Stimulated activated CD4-positive, alpha-beta T cell treated with anti-CD3 and anti-CD28 coated beads, Interleukin-12 subunit alpha, Interleukin-12 subunit beta, amount 100 ng/mL, for 48 hours (primary cell): ENCODE measurements at places on chromosomes 4 and X.

- no peak for DNase-seq
These were observed 18.4 kb downstream of the ZNF827 start for GRCh38 chr4:145920205-145920604.

GRCh38 chrX:123834116-123834515 is 25.7 kb upstream of the XIAP start:
- no peak for DNase-seq

DNA sequence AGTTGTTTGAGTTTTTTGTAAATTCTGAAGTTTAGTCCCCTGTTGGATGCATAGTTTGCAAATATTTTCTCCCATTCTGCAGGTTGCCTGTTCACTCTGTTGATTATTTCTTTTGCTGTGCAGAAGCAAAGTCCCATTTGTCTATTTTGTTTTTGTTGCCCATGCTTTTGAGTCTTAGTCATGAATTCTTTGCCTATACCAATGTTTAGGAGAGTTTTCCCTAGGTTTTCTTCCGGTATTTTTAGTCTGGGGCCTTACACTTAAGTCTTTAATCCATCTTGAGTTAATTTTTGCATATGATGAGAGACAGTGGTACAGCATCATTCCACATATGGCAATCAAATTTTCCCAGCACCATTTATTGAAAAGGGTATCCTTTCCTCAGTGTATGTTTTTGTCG is 405.8 kb upstream of the RPS6KA3 start:
- DNase-seq: no peak

DNA sequence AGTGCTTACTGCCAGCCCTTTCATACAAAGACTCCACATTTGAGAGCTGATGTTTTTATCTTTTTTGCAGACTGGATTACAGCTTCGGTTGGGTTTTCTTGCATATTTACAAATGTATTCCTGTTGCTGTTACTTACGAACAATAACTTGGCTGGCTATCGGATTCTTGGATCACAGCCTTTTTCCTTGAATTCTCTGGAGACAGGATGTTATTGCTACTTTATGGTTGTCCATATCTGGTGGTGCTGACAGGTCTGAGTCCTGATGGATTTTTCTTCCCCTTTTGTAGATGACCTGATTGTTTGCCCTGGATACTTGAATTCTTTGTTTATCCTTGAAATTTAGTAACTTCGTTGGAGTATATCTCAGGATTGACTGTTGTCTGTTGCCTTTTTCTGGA is 77.7 kb downstream of the PDK3 start:
- DNase-seq: no peak

DNA sequence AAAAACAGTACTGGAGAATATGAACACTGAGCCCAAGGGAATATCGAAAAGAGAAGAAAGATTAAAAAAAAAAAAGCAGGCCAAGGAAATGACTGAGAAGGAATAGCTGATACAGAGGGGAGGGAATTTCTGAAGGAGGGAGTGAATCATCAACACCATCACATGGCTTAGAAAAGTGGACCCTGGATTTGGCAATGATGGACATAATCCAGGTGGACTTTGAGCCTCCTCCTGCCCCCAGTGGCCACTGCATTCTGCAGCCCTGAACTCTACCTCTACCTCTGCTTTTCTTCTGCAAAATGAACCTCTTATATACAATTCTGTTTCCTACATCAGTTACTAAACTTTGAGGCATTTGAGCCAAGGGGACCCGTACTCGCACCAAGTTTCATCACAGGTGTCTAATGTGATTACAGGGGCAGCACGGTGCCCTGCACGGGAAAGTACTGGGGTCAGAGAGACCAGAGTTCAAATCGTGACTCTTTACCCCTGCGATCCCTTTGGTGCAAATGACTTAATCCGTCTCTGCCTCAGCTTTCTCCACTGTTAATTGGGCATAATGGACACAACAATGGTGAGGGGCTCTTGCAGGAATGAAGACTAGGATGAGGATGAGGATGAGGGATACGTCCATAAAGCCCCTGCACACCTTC is 1.1 kb downstream of the OCIAD2 start:
- DNase-seq: no peak

DNA sequence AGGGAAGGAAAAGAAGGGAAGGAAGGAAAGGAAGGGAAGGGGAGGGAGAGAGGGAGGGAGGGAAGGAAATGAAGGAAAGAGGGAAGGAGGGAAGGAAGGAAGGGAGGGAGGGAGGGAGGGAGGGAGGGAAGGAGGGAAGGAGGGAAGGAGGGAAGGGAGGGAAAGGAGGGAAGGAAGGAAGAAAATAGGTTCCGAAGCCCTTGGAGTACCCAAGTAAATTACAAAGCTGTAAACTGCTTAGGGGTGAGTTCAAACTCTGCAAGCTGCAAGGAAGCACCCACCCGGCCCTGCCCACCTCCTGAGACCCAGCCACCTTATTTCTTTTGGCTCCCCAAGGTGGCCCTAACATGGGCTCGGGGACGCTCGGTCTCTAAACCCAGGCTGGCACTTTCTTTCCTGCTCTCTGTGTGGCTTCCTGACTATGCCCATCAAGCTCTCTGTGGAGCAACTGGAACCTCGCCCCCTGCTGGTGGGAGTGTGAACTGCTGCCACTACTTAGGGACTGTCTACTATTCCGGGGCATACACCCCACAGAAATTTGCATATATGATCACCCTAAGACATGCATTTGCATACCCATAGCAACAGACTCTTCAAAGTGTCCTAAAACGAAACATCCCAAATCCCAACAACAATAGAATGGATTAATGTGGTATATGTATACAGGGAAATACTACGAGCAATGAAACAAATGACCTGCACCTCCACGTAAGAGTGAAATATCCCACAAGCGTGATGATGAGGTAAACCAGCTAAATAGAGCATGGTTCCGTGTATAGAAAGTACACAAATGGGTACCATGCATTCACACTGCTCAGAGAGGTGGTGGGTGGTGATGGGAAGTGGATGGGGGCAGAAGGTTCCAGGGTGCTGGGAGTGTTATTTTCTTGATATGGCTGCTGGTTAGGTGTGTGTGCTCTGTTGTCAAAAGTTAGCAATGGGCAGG is 151.7 kb upstream of the TBL1X start:
- DNase-seq: peak; percentile 80

DNA sequence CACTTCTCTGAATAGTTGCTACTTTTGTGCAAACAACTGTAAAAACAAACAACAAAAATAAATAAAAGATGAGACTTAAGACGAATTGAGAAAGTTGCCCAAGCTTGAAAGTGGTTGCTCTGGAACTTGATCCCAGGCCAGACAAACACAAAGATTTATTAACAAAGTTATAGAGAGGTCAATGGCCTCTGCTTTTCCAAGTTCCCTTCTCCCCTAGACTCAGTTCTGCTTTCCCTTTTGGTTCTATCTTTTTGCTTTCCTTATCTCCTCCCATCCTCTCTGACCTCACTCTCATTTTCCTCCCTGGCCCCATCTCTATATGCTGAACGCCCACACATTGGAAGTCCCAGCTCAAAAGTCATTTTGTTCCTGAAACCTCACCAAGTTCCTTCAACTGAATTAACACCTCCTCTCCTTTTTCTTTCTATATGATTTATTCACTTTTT is 82.7 kb downstream of the MXRA5 start:
- DNase-seq: no peak

DNA sequence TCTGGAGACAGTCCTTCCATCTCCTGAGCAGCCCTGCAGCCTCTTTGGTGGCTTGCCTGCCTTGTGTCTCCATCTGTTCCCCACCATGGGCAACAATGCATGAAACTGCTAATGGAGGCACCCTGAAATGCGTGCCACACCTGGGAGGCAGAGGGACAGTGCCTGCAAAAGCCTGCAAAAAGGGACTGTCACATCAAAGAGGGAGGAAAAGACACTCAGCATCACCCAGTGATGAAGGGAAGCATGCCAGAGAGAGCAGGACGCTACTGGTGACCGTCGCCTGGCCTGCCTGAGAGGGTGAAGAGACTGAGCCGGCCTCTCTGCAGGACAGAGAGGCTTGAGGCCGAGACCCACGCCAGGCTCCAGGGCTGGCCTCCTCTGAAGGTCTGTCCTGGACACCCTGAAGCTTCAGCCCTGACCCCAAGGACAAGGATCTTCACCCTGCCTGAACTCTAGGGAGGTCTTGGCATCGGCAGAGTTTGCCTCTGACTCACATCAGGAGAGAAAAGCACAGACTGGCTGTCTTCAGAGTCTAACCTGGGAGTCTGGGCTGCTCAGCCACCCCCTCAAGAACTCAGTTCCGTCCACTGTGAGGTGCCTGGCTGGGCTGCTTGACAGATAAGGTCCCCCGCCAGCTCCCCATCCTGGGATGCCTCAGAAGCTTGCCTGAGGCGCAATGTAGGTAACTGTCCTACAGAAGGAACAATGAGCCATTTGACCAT is 8.1 kb downstream of the ACSL1 start:
- no peak for DNase-seq

- DNase-seq: no peak
These were observed 25.4 kb downstream of the ELOVL6 start for GRCh38 chr4:110172972-110173371.

- no peak for DNase-seq
These were observed 200.2 kb downstream of the GUCY2F start for GRCh38 chrX:109281483-109282275.

- no peak for DNase-seq
These were observed 12.4 kb downstream of the YIPF6 start for GRCh38 chrX:68511255-68511654.

DNA sequence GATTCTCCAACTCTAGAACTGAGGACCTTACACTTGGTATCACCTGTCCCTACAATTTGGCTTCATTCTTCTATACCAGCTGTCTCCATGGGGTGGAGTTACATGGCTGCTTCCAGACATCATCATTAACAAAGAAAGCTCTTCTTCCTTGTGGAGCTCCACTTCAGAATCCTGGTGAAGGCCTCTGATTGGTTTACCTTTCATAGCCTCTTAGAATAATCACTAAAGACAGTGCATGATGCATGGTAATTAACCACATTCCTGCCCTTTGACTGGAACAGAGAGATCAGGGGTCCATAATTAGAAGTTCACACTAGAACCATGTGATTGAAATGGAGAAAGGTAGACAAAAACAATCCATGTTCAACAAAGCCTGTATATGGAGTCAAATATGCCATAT is 112.6 kb upstream of the ZNF827 start:
- DNase-seq: no peak

DNA sequence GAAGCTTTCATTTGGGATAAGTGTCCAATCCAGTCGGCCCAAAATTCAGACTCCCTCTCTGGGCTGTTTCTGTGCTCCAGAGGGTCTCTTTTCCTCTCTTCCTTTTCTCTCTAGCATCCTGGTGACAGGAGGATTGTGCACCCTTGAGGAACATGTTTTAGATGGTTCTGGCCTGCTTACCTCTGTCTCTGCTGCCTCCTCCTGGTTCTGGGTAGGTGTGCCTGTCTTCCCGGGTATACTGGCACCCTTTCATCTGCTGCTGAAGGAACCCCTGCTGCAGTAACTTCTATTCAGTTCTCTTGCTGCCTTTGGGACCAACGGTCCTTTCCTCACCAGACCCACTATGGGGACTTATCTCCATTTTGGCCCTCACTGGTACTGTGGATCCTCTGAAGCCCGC is 53.2 kb downstream of the HMGB2 start:
- DNase-seq: no peak

DNA sequence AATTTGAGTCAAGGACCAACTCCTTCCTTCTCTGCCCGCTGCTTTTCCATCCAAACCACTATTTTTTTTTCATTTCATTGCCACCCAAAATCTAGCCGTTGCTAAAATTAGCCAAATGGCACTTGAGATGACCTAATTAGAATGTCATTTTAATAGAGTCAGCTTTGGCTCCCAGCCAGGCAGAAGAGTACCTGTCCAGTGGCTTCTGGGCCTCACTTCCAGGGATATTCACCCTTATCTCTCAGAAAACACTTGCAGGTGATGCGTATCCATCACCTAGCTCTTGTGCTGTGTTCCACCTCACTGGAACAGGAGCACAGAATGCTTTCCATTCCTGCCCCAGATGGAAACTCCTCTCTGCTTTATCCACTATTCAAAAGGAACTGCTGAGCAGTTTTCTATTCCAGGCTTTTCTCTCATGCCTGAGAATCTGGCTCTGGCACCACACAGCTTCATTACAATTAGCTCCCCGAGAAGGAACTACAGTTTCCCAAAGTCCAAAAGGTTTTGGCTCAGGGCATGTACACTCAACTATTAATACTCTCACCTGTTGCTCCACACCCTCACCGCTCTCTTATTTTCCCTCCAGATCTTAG is 18.5 kb downstream of the MAGEA9B start:
- DNase-seq: no peak

GRCh38 chr4:128350449-128351045 is 62.9 kb upstream of the PGRMC2 start:
- no peak for DNase-seq

DNA sequence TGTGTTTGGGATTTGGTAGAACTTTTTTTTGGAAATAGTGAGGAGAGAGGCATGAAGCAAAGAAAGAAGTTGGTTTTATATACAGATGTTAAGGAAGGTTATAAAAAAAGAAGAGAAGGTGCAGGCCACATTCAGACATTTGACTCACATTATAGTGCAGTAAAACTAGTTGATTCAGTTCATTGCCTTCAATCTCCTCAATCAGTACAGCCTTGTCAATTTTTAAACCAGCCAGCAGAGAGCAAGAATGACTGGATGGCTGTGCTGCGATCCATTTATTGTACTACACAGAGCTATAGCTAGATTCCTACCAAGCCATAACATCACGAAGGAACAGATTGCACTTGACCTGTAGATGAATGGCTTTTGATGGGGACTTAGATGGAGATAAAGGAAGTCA is 79.7 kb upstream of the LSM6 start:
- no peak for DNase-seq

DNA sequence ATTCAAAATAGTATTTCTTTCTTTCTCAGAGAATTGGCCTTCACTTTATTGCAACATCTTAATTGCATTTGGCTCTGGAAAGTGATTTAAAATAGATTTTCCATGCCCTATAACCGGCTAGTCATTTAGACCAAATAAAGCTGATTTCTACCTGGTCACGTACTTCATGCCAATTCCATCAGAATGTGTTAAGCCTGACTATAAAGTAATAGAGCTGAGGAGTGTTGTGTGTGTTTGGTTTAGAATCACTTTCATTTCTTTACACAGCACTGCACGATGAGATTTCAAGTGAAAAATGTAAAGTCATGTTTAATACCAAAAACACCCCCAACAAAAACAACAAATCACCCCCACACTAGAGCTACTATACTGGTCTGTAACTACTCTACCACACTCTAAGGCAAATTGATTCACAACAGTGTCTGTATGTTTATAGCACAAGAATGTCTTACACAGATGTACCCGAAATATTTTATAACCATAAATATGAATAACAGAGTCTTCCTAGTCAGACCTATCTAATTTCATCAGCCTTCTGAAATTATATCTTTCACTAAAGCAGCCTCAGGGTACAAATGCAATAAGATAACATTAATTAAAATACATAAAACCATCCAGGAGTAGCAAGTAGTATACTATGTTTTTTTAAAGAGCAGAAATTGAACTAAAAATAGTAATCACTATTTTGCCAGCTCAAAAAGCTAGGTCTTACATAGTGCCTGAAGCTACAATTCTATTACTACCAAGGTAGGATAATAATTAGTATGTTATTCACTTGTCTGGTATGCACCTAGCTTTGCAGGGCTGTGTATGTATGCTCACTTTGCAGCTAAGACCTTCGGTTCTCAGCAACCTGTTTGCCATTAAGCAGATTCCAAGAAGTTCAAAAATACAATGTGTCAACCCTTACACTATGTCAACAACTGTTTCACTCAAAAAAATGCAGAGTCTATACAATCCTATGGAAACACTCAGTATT is 28.4 kb downstream of the APBB2 start:
- DNase-seq: no peak
